Stimulated activated effector memory CD8-positive, alpha-beta T cell treated with anti-CD3 and anti-CD28 coated beads, Interleukin-12 subunit alpha, Interleukin-12 subunit beta, amount 100 ng/mL, for 72 hours (primary cell): ENCODE measurements at places on chromosomes 13 and 19.

DNA sequence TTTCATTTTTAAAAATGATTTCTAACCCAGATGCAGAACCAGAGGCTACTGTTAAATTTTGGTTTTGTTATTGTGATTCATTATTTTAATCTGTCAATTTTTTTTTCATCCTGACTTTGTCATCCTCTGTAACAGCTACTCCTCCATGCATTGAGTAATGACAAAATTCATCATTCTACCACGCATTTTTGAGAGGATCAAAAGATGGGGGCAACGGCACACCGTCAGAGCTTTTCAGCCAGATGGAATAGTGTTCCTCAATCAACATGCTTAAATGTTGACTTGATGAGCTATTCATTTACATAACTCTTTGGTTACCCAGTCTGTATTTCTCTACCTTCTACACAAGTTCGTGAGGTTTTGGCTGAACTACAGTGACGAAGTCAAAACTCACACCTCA, 486.3 kb downstream of the EFNB2 start:
- DNase-seq: no peak

GRCh38 chr13:32940601-32941000, 75.6 kb upstream of the KL start:
- no peak for DNase-seq

- no peak for DNase-seq
Observed at GRCh38 chr13:89315287-89315686, 1644.1 kb downstream of the SLITRK5 start.

GRCh38 chr19:3440082-3440481, 40.2 kb downstream of the SMIM24 start:
- peak; percentile 43 for DNase-seq

DNA sequence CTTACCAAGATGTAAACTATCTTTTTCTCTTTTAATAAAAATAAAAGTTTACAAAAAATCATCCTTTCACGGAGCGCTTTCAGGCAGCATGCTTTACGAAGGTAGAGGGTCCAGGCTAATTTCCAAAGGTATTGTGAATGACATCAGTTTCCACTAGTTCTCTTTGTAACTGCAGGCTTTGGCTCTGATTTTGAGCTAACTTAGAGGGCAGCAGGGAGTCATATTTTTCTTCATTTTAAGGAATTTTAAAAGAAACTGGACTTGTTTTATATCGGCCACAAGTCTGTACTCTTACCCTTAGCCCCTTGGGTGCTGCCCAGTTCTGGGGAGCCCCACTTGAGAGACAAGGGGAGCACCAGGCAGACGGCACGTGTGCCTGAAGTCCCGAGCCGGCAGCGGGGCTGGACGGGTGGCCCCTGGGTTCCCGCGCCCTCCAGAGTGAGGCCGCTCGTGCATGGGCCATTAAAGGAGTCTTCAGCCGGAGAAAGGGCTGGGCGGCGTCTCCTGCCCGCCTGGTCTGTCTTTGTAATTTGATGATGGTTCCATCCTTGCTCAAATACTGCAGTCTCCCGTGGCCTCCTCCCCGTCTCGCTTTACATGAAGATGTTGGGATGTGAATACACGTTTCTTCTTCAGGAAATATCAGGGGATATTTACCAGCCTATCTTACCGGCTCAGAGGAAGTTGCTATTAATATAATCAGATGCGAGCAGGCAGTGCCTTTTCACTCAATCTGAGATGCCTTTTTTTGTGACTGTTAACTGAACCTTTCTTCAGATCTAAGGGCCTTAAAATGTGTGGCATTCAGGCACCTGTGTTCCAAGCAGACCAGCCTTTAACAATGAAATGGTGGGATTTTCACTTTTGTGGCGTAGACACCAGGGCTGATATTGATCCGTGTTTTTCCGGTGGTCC, 67.4 kb downstream of the GGACT start:
- no peak for DNase-seq

- DNase-seq: no peak
Observed at GRCh38 chr13:33869005-33869404, 51.1 kb downstream of the RFC3 start.

GRCh38 chr19:15101479-15102082, 5.6 kb upstream of the SYDE1 start:
- DNase-seq: peak; percentile 54

DNA sequence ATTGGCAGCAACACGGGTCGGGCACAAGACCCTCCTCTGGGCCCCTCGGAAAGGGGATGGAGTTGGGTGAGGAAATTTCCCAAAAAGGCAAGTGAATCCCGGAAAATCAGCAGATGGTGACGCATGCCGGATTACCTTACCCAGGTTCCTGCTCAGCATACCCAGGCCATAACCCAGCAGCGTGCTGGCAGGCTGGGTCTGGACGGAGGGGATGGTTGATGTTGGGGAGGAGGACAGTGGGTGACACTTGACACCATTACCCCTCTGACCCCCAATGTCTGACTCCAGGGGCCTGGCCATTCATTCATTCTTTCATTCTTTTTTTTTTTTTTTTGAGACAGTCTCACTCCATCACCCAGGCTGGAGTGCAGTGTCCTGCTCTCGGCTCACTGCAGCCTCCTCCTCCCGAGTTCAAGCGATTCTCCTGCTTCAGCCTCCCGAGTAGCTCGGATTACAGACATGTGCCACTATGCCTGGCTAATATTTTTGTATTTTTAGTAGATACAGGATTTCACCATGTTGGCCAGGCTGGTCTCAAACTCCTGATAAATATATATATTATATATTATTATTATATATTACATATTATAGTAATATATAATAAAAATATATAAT, 799 bp downstream of the PVR start:
- no peak for DNase-seq

- DNase-seq: no peak
Observed at GRCh38 chr19:23771316-23771715, 12.6 kb upstream of the ZNF681 start.

DNA sequence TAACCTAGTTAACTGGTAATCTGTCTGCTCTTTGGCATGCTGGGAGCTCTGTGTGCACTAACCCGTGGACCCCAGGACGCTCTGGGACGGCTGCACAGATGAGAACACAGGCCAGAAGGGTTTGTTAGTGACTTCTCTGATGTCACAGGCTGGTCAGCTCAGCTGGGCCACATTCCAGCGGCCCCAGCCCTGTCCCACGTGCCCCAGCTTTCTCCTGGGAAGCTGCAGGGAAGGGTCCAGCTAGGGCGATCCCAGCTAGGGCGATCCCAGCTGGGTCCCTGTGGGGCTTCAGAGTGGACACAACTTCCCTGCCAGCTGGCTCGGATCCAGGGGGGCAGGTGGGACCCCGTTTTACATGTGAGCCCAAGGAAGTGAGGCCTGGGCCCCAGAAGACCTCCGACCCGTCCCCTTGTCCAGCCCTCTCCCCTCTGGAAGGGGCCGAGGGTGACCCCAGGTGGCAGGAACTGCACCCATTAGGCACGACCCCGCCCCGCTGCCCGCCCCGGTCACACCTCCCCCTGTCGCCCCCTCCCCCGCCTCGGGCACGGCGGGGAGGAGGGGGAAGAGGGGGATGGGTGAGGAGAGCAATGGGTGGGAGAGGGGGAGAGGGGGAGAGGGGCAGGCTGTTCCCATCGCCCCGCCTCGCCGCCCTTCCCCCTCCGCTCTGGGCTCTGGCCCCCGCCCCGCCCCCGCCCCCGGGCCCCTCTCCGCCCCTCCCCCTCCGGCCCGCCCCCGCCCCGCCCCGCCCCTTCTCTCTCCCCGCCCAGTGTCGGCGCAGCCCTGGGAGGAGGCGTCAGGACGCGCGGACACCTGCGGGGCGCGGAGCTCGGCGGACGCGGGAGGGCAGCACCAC, 75.2 kb upstream of the MCF2L start:
- no peak for DNase-seq

- no peak for DNase-seq
Observed at GRCh38 chr19:4067396-4068046, 822 bp upstream of the ZBTB7A start.

GRCh38 chr19:47340477-47341208, 8.5 kb upstream of the DHX34 start:
- DNase-seq: no peak

DNA sequence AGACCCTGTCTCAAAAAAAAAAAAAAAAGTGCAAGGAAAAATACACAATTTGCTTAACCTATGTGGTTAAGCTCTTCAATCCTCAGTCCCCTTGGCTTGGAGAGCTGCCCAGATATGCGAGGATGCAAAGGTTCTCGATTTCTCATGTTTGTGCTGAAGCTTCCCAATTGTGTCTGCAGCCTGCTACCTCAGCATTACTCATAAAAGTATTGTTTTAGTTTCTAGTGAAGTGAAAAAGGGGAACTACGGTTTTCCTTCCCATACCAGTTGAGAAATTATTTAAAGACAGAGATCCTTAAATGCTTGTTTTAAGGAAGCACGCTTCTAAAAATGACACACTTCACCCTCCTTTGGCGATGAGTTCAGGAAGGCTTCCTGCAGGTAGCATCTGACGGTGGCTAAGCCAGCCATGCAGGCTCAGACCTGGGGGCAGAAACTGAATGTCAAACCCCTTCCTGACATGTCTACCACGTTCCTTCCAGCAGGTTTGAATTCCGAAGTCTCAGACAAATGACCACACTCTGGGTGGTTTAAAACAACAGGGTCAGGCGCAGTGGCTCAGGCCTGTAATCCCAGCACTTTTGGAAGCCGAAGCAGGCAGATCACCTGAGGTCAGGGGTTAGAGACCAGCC, 47.9 kb downstream of the RUBCNL start:
- DNase-seq: peak; percentile 46

GRCh38 chr13:30832377-30832776, 73.7 kb upstream of the MEDAG start:
- no peak for DNase-seq
